ENCODE measurements at places on chromosomes 6 and 20.

GRCh38 chr20:1118004-1118335, 432 bp upstream of the PSMF1 start:
- no peak for DNase-seq

DNA sequence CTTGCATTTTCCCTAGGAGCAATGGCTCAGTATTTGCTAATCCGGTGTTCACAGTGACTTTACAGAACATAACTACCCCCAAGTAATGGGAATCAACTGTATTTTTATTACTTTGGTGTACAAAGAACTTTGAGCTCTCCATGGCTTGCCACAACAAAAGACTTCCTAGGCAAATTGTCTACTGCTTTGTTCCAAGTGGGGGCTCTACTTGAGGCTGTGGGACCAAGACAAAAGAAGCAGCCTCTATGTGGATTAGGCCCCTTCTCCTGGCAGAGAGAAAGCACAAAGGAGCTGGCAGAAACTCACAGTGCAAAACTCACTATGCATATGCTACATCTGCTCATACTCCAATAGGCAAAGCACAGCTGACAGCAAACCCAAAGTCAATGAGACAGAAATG, 853 bp downstream of the WFDC8 start:
- DNase-seq: no peak

DNA sequence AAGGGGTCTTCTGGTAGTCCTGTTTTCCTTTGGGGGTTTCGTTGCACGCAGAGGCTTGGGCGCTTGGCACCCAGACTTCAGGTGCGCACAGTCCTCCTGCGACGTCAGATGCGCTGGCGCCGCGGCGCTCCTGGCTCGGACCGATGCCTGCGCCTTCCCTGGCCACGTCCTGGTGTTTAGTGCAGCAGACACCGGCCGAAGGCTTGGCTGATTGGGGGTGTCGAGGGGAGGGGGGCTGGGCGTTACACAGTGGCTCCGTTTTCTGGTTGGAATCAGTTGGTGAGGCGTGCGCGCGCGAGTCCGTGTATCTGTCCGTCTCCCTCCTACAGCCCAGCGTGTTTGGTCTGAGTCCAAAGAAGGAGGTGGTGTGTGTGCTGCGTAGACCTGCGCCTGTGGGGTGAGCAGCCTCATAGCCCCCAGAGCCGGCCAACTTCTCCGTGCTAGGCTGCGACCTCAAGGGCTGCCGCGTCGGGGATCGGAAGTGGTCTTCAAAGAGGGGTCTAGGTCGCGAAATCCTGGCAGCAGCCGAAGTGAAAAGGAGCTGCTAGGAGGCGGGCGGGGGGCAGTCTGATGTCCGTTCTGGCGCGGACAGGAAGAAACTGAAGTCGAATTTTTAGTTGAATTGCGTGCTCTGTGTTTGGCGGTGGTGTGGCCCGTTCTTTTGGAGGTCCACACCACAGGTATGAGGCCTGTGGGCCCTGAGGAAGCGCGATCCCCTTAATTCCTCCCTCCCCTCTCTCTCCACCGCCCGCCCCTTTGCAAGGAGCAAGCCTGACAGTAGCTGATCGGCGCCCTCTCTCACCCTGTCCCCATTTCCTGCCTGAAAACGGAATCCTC, 1.5 kb downstream of the SYNDIG1 start:
- no peak for DNase-seq

- DNase-seq: no peak
Measured at GRCh38 chr6:144087789-144088426, 7.5 kb downstream of the SF3B5 start.

- DNase-seq: peak; percentile 50
Measured at GRCh38 chr20:45138561-45139300, 14.5 kb upstream of the WFDC12 start.

GRCh38 chr6:166900130-166900708, 56.1 kb downstream of the RNASET2 start:
- no peak for DNase-seq

GRCh38 chr6:75499640-75500039, 6.0 kb upstream of the FILIP1 start:
- DNase-seq: no peak

DNA sequence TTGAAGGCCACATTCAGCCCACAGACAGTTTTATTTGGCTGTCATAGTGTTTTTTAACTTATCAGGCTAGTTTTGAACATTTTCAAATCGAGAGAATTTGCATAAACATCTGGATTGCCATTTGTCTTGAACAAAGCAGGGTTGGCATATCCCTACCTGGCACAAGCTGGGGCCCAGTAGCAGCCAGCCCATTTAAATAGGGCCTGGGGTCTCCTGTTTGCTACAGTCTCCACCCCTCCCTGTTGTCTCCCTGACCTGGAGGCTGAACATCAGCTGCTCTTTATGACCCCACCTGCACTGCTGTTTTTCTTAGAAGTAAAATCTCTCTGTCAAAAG, 10.5 kb downstream of the BCAS4 start:
- DNase-seq: no peak

- no peak for DNase-seq
Measured at GRCh38 chr6:366389-367297, 24.9 kb upstream of the IRF4 start.

DNA sequence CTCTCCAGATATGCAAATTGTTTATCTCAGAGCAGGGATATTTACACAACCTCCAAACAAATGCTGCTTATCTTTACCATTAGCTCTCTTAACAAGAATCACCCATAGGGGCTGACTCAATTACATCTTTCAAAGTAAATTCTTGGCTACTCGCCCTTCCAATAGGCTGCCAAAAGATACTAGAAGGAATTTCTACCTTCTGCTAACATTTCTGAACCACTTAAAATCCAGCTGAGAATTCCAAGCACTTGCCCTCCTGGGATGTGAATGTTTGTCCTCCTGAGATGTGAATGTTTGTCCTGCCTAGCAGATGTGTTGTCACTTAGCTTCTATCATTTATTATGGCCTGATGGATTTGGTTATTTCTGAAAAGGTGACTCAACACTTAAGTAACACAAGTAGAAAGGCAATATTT, 388.0 kb downstream of the GJA1 start:
- no peak for DNase-seq

DNA sequence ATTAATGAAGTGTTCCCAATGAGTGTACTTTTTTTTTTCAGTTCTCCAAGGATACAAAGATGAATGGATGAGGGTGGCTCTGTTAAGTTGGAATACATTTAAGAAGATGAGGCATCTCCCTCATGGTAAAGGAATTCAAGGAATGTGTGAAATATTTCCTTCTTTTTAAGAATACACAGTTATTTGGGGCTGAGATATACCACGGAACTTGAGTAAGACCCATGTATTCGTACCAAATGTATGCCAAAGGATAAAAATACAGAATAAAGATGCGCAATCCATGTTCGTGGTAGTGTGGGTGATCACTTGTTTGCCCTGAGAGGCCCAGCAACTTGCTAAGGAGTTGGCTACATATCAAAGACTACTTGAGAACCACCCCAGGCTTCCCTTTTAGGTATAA, 164.2 kb upstream of the TCF21 start:
- no peak for DNase-seq

- peak; percentile 55 for DNase-seq
Measured at GRCh38 chr6:43171707-43172103, 636 bp downstream of the SRF start.

- no peak for DNase-seq
Measured at GRCh38 chr20:25041813-25042530, 16.0 kb downstream of the ACSS1 start.

DNA sequence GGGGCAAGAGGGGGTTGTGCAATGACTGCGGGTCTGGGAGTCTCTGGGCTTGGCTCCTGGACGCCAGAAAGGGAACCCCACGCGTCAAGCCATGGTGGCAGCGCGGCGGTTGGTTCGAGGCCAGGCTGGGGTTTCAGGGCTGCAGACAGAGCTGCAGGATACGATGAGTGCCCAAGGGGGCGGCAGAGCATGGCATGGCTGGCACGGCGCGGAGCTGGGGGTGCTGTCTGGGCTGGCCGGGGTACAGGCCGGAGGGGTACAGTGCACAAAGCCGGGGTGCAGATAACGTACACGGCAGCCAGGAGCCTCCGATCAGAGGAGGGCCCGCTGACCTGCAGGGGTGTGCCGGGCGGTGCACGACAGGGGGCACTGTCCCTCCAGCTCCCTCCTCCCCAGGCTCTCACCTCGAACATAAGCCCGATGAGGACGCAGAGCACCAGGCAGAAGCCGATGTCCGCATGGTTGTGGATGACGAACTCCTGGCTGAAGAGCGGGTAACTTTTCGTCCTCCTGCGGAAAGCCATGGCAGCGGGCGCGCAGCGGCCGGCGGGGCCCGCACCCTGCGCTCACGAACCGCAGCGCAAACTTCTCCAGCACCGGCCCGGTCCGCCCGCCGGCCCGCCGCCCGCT, 353 bp downstream of the TRAM2 start:
- DNase-seq: peak; percentile 63

- no peak for DNase-seq
Measured at GRCh38 chr6:27031302-27031701, 216.2 kb upstream of the PRSS16 start.

GRCh38 chr6:88294702-88295101, 128.6 kb upstream of the CNR1 start:
- DNase-seq: no peak

DNA sequence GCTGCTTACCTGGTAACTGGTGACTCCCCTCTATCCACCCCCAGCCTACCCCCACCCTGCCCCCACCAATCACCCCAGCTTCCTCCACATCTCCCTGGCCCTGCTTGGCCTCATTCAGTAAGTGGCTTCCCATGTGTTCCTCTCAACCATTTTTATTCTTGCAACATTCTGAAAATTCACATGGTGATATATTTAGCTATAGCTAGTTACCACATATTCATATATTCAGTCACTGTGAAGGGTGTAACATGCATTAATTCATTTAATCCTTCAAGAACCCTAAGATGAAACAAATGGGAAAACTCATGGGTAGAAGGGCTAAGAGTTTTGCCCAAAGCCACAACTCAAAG, 95.4 kb upstream of the CEP85L start:
- no peak for DNase-seq

DNA sequence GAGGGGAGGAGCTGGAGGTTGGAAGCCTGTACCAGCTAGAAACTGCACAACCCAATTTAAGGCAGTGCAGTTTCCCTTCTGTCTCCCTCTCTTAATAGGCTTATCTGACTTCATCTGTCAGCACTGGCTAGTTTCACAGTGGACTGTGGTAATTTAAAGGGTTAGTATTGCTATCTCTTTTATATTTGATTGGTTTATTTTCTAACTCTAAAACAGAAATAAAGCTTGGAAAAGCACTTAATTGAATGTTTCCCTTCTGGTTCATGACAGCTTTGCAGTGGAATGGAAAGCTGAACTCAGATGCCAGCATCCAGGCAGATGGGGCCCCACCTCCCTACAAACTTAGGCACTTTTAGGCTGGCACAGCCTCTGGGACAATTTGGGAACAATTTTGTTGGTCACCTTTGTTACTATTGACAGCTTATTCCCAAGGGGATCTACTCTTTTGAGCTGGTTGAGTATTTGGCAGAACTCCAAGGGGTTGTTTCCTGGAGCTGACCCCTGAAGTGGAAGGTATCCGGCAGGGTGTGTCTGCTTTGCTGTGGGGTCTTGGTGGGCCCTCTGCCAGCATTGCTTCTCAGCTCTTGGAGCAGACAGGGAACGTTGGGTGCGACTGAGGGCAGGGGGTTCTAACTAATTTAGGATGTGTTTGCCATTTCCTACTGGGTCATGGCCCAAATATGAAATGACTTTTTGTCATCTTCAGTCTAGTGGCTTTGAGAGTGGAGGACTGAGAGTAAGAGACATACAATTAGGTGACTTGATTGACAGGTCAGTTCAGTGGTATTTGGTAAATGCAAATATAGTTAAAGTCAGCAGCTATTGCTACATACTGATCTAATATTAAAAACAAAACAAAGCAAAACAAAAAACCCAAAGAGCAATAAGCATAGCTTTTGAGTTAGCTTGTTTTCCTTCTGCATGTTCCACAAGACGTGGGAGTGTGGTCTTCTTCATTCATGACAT, 9.3 kb downstream of the SH3BGRL2 start:
- DNase-seq: no peak

- DNase-seq: no peak
Measured at GRCh38 chr6:136435101-136435500, 115.1 kb downstream of the MAP7 start.

DNA sequence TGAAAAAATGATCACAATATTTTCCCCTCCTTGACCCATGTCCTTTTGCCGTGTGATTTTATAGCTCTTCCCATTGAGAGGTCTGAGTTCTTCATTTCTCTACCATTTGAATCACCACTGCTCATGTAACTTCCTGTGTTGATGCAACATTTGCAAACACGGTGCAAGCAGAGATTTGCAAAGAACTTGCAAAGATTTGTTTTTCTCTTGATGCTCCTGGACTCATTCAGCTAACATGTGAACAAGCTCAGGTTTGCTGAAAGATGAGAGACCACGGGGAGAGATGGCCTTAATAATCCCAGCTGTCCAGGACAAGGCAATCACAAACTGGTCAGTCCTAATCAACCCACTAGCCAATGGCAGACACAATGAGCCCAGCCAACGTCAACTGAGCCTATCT, 8.6 kb downstream of the VNN2 start:
- DNase-seq: no peak

- DNase-seq: no peak
Measured at GRCh38 chr6:104484626-104485025, 375.1 kb downstream of the HACE1 start.

- DNase-seq: no peak
Measured at GRCh38 chr20:32941155-32941885, 62.9 kb downstream of the SUN5 start.

DNA sequence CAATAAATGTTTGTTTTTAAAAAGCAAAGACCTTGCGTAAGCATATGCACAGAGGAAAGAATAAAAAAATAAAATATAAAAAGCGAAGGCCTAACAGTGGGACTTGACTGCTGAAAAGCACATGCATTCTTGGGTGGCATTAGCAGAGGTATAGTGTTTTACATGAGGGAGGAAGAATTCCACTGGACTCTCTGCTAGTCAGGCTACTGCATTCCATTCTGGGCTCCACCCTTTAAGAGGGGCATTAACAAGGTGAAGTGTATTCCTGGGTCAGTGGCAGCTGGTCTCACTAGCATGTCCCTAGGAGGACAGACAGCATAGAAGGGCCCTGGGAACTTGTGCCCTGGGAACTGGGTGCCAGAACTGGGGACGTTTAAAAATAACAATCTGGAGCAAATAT, 134.1 kb downstream of the SOBP start:
- DNase-seq: no peak

- no peak for DNase-seq
Measured at GRCh38 chr6:85887461-85887860, 244.8 kb upstream of the SYNCRIP start.

GRCh38 chr20:46581391-46581790, 30.9 kb upstream of the OCSTAMP start:
- DNase-seq: no peak

DNA sequence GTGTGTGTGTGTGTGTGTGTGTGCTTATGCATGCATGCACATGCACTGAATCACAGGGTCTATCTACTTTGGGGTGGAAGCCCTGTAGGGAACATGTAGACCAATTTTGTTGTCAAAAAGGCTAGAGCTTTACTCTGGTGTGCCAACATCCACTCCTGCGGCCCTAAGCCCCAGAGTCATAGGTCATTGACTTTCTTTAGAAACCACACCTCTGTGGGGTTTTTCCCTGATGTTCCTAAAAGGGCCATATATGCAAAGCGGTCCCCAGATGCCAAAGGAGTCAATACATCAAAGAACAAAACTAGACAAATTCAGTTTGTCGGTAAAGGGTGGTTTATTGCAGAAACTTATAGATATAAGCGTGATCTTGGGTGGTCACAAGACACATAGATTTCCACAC, 29.8 kb upstream of the SLC2A12 start:
- no peak for DNase-seq

- DNase-seq: no peak
Measured at GRCh38 chr6:117446861-117447260, 21.1 kb upstream of the ROS1 start.
